Activated CD4-positive, alpha-beta T cell treated with anti-CD3 and anti-CD28 coated beads, Interleukin-2, amount 10 ng/mL, durations not matched to agents 24 days and 14 days (primary cell): ENCODE measurements at places on chromosomes 7 and 10. TPM values are rescaled to one million over a fixed set of nuclear protein-coding genes. Genes with fewer than 3 reads are reported as not detected.

The PRSS37 gene
- total RNA-seq: not detected in 2 replicates

The SLC35B4 gene
- 23.0 and 27.6 TPM in 2 replicates for total RNA-seq

The PRXL2A gene
- 14.8 and 16.4 TPM in 2 replicates for total RNA-seq

The CRHR2 gene
- not detected in 2 replicates for total RNA-seq

The MALRD1 gene
- not detected in 2 replicates for total RNA-seq

The R3HCC1L gene
- total RNA-seq: 17.6 and 19.3 TPM in 2 replicates

The OPN1SW gene
- total RNA-seq: not detected in 2 replicates

DNA sequence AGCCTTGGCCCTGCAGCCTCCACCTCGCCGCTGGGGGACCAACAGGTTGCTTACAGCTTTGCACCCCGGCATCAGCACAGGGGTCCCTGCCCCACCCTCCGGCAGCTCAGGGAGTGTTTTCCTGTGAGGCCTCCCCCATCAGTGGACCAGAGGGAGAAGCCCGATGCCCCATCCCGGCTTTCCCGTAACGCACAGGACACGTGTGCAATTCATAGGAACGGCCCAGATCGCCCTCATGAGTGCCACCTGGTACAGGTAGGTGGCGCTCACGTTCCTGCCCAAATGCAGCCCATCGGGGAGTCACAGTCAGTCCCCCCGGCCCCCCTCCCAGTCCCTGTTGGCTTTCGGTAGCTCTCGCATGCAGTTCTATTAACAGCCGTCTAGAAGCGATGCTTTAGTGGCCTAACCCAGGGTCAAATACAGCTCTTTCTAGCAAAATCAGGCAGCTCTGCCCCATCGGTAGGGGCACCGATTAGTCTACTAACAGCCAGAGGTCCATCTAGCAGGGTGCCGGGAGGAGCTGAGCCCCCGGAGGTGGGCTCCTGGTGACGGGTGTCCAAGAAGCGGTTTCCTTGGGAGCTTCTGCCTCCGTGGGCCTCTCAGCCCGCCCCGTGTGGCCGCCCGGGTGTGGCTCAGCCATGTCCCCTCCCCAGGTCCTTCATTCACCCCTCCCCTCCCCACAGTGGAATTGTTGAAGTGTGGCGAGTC, 48.4 kb upstream of the GTF2IRD1 start:
- DNase-seq: no peak
- peaks cover 5% of the 10 kb centered on the region for H3K4me1 ChIP-seq
- H3K27me3 ChIP-seq: no peaks in the 10 kb centered on the region
- no peak overlapping the region for H3K4me3 ChIP-seq
- H3K36me3 ChIP-seq: no peaks in the 10 kb centered on the region
- no peak overlapping the region for H3K27ac ChIP-seq

DNA sequence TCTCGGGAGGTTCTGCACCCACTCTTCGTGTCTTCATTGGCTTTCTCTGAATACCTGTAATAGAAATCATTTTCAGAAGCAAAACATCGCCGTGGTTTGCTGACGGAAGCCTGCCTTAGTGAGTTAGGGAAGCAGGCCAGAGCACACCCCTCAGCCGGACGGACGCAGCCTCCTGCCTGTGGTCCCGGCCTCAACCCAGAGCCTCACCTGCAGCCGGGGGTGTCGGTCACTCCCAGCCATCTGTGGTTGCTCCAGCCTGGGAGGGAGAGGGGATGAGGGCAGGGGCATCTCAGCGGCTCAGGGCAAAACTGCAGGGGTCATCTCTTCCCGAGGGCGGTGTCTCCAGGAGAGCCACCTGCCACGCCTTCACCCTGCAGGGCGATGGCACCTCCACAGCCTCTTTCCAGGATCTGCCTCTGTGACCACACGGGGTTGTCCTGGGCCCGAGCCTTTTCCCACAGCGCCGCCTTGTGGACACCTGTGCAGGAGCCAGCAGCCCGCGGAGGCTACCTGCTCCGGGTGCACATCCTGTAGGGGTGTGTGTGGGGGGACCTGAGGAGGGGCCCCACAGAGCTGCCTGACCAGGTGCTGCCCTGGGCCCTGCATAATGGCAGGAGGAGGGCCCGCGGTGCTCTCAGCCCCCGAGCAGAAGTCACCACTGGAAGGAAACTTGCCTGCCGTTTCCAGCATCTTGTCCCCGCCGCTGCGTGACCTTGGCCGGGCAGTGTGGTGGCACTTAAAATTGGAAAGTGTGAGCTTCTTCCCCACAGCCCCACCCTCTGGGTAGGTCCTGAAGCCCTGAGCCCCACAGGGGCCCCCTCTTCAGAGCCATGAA, 21.6 kb upstream of the AP5Z1 start:
- peak; percentile 96 for DNase-seq
- no peaks in the 10 kb centered on the region for H3K27me3 ChIP-seq
- H3K4me1 ChIP-seq: peaks cover 12% of the 10 kb centered on the region
- no peak overlapping the region for H3K4me3 ChIP-seq
- peaks cover 23% of the 10 kb centered on the region for H3K36me3 ChIP-seq

- H3K27me3 ChIP-seq: peaks cover 30% of the 10 kb centered on the region
- H3K27ac ChIP-seq: no peak overlapping the region
- H3K4me3 ChIP-seq: no peak overlapping the region
- H3K36me3 ChIP-seq: no peaks in the 10 kb centered on the region
- DNase-seq: no peak
- H3K4me1 ChIP-seq: no peaks in the 10 kb centered on the region
Measured at GRCh38 chr10:117635826-117636225, 93.3 kb downstream of the EMX2 start.

DNA sequence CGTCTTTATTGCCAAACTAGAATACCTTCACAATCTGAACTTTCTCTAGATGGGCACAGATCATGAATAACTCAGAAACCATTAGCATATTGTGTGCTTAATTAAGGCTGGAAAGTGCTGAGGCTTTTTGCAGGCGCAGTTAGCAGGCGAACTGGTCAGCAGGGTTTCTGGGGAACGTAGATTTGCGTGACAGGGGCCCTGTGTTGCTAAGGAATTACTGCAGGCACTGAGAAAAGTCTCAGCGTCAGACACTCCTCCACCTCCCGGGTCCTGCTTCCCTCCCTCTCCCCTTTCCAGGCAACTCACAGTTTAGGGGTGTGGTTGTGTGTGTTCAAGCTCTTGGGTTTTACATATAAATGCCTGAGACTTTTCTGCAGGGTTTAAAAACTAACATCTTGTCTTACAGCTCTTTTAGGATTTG, 2.2 kb downstream of the MAP3K8 start:
- peak overlapping the region; percentile 82 for H3K27ac ChIP-seq
- peak; percentile 69 for DNase-seq
- H3K36me3 ChIP-seq: peaks cover 38% of the 10 kb centered on the region
- H3K4me3 ChIP-seq: peak overlapping the region; percentile 94

- no peak overlapping the region for H3K27ac ChIP-seq
- H3K27me3 ChIP-seq: no peaks in the 10 kb centered on the region
- no peaks in the 10 kb centered on the region for H3K4me1 ChIP-seq
- no peak for DNase-seq
- H3K4me3 ChIP-seq: no peak overlapping the region
Measured at GRCh38 chr7:74579800-74580685, 77.5 kb upstream of the GTF2I start.

- H3K27me3 ChIP-seq: no peaks in the 10 kb centered on the region
- H3K4me3 ChIP-seq: no peak overlapping the region
- H3K36me3 ChIP-seq: no peaks in the 10 kb centered on the region
Measured at GRCh38 chr7:66409493-66409892, 204.4 kb downstream of the TPST1 start.

- no peaks in the 10 kb centered on the region for H3K4me1 ChIP-seq
- no peak for DNase-seq
- no peak overlapping the region for H3K4me3 ChIP-seq
- no peak overlapping the region for H3K27ac ChIP-seq
- no peaks in the 10 kb centered on the region for H3K36me3 ChIP-seq
- peaks cover 22% of the 10 kb centered on the region for H3K27me3 ChIP-seq
Measured at GRCh38 chr10:79492256-79492655, 20.1 kb upstream of the EIF5AL1 start.

DNA sequence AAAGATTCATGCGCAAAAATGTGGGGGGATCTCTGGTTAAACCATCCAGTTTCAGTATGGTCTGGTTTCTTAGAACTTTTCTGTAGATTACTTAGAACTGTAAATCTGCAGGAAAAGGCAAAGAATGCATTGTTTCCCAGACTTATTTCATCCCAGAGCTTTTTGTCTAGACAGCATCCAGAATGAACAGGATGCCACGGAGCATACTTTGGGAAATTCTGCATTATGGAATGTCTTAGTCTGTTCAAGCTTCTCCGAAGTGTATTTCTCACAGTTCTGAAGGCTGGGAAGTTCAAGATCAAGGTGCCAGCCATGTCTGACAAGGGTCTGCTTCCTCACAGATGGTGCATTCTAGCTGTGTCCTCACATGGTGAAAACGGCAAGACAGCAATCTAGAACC, 136.3 kb downstream of the INHBA start:
- no peak overlapping the region for H3K4me3 ChIP-seq
- no peaks in the 10 kb centered on the region for H3K27me3 ChIP-seq
- H3K27ac ChIP-seq: no peak overlapping the region
- no peaks in the 10 kb centered on the region for H3K36me3 ChIP-seq
- no peak for DNase-seq
- no peaks in the 10 kb centered on the region for H3K4me1 ChIP-seq

DNA sequence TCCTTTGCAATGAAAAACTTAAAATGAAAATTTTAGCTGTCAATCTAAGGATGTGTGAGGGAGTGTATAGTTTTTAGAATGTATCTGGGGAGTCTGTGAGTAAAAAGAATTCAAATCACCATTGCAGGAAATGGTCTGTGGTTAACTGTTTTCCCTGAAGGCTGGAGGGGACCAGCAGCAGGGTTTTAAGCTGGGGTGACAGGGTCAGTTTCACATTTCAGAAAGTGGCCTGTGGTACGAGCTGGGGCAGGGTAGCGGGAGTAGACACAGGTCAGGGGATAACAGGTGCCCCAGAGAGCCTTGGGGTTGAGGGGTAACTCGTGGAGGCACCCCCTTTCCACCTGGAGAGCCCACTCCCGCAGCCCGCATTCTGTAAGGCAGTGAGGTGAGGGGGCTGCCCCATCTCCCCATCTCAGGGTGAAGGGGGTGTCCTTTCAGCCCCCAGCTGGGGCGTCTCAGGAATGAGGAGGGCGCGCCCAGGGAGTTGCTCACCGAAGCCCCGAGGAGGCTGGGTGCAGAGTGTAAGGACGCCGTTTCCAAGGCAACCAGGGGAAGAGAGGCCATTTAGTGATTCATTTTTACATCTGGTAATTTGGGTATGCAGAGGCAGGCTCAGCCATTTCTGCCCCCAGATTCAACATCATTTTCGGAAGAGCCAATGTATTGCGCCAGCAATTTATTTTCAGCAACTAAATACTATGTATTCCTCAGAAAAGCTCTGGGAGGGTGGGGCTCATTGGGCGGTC, 168.9 kb downstream of the SLIT1 start:
- H3K27me3 ChIP-seq: no peaks in the 10 kb centered on the region
- no peaks in the 10 kb centered on the region for H3K36me3 ChIP-seq
- H3K27ac ChIP-seq: peak overlapping the region; percentile 76
- peak overlapping the region; percentile 29 for H3K4me3 ChIP-seq

GRCh38 chr10:124168991-124169802, 75.8 kb upstream of the CHST15 start:
- no peak for DNase-seq
- no peak overlapping the region for H3K4me3 ChIP-seq
- H3K36me3 ChIP-seq: no peaks in the 10 kb centered on the region
- H3K27me3 ChIP-seq: peaks cover 9% of the 10 kb centered on the region

DNA sequence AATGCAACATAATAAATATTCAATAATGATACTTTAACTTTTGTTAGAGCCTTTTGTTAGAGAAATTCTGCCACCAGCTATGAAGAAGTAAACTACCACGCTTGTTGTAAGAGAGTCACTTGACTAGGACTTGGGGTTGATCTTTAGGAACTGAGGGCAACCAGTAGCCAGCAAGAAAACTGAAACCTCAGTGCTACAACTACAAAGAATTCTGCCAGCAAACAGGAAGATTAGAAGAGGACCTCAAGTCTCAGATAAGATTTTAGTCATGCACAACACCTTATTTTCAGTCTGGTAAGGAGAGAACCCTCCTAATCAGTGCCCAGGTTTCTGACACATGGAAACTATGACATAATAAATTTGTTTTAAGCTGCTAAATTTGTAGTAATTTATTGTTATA, 498.3 kb upstream of the STEAP1 start:
- no peak overlapping the region for H3K27ac ChIP-seq
- DNase-seq: no peak
- peaks cover 2% of the 10 kb centered on the region for H3K27me3 ChIP-seq
- no peaks in the 10 kb centered on the region for H3K4me1 ChIP-seq
- no peak overlapping the region for H3K4me3 ChIP-seq

GRCh38 chr10:97451605-97452004, 5.6 kb downstream of the ZDHHC16 start:
- H3K27ac ChIP-seq: no peak overlapping the region
- H3K27me3 ChIP-seq: no peaks in the 10 kb centered on the region
- H3K36me3 ChIP-seq: peaks cover 46% of the 10 kb centered on the region
- H3K4me1 ChIP-seq: peaks cover 48% of the 10 kb centered on the region
- H3K4me3 ChIP-seq: no peak overlapping the region
- no peak for DNase-seq
